ENCODE measurements at places on chromosomes 7 and 10.
A peak's percentile ranks its signal among the peaks of the same experiment; 100 is the strongest.

DNA sequence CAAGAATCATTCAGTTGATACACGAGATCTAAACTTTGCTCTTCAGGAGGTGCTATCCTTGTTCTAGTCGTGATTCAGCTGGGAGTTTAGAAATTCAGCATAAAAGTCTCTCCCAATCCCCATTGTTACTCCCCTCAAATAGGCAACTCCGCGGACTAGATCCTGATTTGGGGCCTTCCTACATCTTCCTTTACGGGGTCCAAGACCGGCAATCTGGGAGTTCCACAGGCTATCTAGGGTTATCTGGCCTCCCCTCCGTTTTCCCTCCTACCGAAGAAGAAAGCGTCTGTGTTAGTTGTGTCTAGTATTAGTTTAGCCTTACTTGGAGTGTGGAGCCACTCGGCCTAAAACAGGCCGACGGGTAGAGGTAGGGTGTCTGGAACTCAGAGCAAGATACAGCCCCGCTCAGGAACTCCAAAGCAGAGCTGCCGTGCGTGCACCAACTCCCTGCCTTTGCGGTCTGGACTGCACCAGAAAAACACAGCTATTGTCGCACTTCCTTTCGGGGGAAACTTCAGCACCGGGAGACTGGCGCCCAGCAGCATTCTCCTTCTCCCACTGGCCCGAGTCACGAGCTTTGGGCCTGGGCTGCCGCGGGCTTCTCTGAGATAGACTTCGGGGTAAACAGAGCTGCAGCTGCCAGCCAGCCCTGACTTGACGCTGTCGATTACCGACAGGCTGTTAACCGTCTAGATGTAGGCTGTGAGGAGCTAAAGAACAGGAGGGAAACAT, 1.5 kb upstream of the DLX5 start:
- DNase-seq, result peak; percentile 38

DNA sequence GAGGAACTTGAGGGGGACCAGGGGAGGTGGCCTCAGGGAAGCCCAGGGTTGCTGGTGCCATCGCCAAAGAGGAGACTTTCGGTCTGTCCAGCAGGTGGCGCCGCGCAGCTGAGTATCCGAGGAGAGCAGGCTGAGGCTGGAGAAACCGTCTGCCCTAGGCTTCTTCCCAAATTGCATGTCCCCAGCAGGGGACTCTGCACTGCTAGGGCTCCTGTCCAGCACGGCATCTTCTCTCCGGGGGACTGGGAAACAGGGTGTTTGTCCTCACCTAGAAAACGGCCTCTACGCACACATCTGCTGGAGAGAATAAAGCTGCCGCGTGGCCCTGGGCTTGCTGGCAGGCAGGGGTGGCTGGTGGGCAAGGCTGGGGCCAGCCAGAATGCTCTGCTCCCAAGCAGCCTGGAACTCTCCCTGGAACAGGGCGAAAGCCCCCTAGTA, 161.9 kb downstream of the SH2D4B start:
- peak; percentile 93 for DNase-seq

DNA sequence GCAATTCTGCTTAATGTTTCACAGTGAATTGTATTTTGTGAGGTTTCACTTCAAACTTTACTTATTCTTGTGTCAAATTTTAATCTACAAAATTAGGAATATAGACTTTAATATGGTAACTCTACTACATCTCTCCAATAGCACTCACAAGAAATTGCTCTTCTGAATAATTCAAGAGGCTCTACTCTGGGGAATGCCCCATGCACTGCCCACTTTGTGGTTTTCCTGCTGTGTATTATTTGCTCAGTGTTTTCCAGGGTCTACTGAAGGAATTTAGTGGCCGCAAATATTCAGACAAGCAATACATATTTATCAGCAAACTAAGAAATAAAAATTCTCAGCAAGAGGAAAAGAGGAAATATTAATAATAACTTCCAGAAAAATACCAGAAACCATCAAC, 611.4 kb downstream of the TNS3 start:
- no peak for DNase-seq

DNA sequence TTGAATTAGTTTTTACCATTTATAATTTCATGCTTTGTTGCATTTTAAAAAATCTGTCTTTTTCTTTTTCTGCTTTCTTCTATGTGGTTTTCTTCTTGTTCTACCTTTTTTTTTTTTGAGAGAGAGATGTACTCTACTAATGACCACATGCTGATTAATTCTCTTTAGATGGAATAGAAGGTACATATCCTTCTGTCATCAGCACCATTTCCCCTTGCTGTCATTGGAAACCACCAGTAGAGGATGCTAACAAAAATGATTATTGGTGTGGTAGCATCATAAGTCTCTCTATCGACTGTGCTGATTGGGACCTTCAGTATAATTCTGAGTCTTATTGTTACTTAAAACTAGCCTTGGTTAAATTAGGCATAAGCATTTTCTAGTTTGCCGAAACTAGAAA, 3.6 kb downstream of the ZEB1 start:
- DNase-seq, result no peak

DNA sequence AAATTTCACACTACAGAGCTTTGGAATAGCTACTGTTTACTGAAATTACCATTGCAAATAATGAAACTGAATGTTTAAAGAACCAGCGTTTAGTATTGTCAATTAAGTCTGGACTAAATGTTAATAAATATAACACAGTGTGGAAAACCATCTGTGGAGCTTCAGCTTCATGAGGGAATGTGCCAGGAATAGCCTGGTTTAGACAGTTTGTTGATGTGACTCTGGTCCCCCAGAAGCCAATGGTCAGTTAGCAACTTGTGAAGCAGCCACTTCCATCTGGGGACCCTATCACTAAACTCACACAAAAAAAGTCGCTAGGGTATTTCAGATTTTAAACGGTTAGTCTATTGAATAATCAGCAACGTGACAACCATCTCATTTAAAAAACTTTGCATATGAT, 207.8 kb downstream of the RAMP3 start:
- no peak for DNase-seq

DNA sequence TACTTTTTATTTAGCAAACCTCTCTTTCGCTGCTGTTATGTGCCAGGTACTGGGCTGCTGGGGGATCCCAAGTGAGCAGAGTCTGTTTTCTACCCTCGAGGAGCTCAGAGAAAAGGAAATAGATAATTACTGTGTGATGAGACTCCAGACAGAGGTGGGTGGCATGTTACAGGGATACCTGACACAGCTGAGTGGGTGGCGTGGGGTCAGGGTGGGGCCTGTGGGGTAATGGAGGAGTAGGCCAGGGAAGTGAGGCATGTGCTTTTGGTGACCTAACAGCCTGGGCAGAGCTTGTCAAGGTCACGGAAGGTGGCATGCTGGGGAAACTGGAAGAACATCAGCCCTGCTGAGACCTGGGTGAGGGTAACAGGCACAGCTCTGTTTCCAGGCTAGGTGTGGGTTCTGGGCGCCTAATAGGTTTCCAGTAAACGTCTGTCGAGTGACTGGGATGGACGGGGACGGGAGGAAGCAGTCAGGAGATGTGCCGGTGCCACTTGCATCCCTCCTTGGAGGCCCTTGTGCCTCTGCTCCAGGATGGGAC, 36.5 kb upstream of the MMD2 start:
- DNase-seq, result no peak

GRCh38 chr7:39587393-39587792, 21.2 kb downstream of the YAE1 start:
- no peak for DNase-seq

GRCh38 chr10:91520661-91521060, 110.5 kb downstream of the HECTD2 start:
- no peak for DNase-seq

GRCh38 chr7:113085781-113086390, 741 bp downstream of the GPR85 start:
- peak; percentile 20 for DNase-seq

DNA sequence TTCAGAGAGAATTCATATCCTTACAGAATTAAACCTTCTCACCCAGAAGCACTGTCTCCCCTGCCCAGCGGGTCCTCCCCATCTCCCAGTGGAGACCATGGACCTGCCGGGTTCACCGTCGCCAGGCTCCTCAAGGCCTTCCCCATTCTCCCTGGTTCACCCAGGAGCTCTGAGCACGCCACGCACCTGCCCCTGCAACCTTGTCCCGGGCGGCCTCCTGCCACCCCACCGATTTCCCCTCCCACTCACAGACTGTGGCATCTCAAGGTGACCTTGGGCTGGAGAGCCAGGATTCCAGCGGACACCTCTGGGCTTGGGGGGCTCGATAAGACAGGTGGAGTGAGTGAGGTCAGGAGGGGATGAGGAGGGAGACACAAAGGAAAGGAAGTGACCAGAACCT, 135.3 kb downstream of the PTPRN2 start:
- no peak for DNase-seq

GRCh38 chr7:138926241-138926612, 55.0 kb downstream of the KIAA1549 start:
- no peak for DNase-seq

GRCh38 chr10:129219364-129219763, 247.7 kb upstream of the MGMT start:
- DNase-seq, result no peak

DNA sequence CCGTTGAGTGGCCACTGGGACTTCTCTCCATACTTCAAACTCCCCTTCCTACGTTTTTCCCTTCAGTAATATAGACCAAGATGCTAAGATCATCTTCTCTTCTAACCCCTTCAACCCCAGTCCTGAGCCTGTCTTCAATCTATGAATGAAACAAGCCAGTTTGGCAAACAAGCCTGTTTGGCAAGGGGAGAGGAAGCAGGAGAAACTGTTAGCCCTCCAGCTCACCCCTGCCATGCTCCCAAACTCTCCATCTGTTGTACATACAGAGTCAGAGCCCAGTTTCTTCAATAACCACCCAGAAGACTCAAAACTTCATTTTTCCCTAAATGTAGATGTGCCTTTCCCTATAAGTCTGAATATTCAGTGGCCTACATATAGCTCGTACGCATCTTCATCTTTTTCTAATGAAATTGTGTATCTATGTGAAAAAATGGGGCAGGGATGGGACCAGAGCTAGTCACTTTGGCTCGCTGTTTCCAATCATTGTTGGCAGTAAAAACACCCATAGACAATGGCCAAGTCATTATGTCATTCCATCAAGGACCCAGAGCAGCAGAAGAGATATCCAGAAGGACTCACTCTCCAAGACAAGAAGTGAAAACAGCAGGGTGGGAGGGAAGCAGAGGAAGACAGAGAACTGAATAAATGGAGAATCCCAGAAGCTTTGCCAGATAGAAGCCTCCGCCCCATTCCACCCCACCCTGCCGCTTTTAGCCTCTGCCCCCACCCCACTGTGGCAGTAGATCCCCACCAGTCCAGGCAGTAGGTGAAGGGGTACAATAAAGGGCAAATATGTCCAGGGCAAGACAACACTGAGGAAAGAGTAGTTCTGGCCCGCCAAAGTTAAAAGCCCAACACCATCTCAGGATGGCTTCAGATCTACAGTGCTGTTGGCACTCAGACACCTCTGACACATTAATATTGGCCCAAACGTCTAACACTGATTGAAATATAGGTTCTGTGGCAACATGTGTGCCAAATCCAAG, 87.3 kb downstream of the DOCK4 start:
- DNase-seq, result no peak

DNA sequence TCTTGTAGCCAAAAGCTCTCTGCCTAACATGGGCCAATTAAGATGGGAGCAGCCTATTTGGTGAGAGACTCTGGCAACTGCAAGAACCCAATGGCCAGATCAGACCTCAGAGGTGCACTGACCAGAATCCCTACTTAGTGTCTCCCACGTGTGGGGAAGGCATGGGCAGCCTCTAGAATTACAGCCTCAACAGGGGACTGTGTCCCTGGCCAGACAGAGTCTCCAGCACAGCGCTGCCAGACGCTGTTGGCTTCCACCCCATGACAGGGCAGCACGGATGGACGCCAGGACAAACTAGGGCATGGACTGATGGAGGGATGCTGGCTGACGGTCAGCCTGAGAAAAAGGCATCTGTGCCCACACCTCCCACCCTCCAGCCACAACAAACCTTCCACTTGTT, 729.3 kb upstream of the AUTS2 start:
- DNase-seq, result no peak

DNA sequence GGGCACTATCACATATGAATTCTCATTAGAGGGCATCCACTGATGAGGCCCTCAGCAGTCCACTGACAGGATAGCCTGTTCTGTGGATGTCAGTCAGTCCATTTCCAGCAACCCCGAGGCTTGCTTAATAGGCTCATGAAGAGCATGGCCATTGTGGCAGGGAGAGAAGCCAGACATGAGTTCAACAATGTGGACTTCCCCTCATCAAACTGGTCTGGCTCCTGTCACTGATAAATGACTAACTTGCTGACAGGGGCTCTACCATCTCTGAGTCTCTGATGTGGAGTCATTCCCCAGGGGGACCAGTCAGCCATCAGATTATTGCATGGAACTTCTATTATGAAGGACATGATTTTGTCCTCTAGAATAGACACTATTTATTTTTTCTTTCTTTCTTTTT, 19.8 kb upstream of the TRIL start:
- DNase-seq, result no peak

GRCh38 chr7:111869280-111869679, 307.0 kb upstream of the IMMP2L start:
- DNase-seq, result no peak

- DNase-seq, result no peak
These were observed 32.0 kb downstream of the GNA12 start for GRCh38 chr7:2812114-2812487.

- DNase-seq, result no peak
These were observed 137.3 kb downstream of the SDK1 start for GRCh38 chr7:3438352-3438751.

DNA sequence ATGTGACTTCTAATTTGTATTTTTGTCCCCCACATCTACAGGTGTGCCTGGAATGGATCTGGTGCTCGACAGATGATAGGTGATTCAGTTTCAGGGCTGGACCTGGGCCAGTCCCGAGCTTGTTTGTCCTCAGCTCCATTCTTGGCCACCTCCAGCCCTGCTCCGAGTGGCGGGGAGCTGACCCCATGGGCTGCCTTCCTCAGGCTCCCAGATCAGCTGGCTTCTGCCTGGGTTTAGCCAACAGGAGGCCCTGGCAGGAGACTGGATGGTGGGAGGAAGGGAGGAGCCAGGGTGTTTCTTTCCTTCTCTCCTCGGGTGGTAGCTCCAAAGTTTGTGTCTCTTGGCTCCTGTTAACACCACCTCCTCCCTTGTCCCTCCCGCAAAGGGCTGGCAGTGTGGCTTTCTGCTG, 75.2 kb downstream of the CDH23 start:
- no peak for DNase-seq

- DNase-seq, result no peak
These were observed 88.5 kb downstream of the ELAPOR2 start for GRCh38 chr7:86970986-86971385.

DNA sequence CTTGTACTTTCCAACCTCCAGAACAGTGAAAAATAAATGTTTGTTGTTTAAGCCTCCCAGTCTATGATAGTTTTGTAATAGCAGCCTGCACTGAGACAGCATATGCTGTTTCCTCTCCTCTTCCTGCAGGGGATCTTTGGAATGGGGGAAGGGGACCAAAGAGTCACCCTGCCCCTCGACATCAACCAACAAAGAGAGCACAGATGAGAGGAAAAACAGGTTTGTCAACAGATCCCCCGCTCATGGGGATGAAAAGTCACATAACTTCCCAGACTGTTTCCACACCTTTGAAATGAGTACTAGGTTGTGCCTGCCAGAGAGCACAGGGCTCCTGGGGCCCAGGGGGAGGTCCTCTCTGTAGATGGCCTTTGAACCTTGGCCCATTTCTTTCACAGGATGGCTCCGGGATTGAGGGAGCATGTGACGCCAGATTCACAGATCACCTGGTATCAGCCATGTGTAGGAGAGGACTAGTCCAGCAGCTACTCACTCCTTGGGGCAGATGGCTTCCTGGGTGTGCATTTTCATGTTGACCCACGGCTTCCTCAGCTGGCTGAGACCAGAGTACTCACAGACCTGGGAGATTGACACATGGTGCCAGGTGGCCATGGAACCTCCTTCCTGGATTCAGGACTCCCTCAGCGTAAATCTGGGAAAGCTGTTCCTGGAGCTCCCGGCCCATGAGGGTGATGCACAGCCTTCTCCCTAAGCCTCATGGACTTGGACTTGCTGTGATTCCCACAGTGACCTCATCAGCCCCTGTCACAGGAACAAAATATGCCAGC, 125.6 kb downstream of the CXCL12 start:
- no peak for DNase-seq

Measured in GM23338 (cell line).